NCI-H510A (cell line): ENCODE measurements at places on chromosomes 5 and 9.

DNA sequence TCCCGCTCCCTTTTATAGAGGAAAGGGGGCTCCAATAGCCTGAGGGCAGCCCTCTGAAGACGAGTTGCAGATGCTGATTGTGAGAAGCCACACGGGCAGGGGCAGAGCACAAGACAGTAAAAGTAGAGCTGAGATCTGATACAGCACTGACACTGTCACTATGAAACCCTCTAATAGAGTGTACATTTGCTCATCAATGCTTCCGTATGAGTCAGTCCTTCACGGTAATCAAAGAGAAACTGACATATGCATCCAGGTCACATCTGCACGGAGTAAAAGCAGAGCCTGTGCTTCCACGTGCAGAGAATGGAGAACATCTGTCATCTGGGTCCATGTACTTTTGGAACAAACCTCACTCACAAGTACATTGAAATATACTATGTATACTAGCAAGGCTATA lies 60.6 kb upstream of the TMEM215 start:
- no peak for DNase-seq

DNA sequence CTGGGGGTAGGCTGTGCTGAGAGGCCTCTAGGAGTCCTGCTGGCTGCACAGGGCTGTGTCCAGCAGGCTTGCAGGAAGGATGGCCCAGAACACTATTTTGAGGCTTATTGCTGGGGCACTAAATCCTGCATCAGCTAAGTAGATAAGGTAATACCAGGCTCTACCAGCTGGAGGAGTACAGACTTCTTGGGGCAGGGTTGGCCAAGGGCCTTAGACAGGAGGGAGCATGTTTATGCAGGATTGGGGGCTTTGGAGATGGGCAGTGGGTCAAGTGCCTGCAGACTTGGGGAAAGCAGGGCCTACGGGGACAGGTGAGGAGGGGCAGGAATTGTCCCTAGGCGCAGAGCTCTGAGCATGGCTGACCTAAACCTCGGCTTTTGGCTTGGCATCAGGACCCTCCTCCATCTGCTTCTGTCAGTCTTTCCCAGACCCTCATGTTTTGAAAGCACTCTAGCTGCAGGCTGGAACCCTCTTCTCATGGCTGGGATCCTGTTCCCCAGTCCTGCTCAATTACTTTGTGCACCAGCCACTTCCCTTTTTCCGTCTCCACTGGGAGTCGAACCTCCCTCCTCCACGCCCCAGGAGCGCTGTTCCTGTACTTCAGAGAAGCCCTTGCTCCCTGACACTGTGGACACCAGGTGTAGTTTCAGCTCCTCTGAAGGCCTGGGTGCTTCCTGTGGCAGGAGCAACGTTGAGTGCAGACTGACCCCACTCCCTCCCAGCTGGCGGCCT lies 61.0 kb upstream of the SPTLC1 start:
- no peak for DNase-seq

- DNase-seq = no peak
Measured at GRCh38 chr5:134370311-134370870, 978 bp upstream of the UBE2B start.

DNA sequence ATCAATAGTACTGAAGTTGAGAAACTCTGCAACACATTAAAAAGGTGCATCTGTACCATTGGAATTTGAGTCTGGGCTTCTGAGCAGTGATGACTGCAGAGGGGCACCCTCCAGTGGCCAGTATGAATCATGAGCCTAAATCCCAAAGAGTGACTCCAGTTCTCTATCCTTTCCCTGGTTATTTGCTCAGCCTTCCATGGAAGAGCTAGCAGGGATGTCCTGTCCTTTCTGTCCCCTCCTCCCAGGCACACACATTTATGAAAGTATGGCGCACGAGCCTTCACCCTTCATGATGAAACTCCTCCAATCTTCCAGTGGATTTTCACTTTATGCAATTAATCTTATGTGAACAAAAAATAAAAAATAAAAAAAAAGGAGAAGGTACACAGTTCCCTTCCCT lies 81.0 kb downstream of the ESM1 start:
- no peak for DNase-seq

DNA sequence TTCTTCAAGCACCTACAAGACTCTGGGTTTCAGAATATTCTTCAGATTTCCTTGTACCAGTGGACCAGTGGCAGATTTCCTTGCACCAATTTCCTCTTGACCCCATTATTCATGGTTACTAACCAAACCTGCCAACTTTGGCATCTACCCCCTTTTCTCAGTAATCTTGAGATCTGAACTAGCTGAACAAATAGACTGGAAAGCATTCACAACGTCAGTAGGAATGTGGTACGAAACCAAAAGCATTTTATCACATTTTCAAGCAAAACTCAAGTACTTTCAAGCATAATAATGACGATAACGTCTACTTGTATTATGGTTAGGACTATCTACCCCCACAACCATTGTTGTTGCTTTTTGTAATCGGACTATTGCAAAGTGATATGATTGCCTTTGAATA lies 1217.3 kb downstream of the PTPRD start:
- DNase-seq = no peak

GRCh38 chr9:112380102-112380824 lies at the start of gene HSDL2:
Gene HSDL2 (plus strand): TSS chr9:112380108. CDS start chr9:112380164, 56 bp downstream.
- no peak for DNase-seq

GRCh38 chr9:37619806-37620205 lies 27.4 kb upstream of the TOMM5 start:
- DNase-seq = no peak

DNA sequence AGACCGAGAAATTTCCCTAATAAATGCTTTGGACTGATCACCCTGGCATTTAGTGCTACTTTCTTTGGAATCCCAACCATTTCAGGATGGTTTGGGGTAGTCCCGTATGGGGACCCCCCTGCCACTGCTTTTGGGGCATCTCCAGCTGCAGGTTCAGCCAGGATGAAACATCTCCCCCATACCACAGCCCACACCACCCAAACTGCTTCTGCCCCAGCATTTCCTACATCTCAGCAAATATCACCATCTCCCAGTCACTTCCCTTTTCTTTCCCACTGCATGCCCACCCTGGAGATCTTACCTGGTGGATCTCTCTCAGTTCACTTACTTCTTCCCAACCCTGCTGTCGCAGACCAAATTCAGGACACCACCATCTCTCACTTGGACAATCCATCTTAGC lies 4.8 kb upstream of the P4HA2 start:
- DNase-seq = no peak
